ENCODE measurements at places on chromosomes 4 and X. TPM values are rescaled to one million over a fixed set of nuclear protein-coding genes. Genes with fewer than 3 reads are reported as not detected.

The HSFX3 gene
- not detected for total RNA-seq

The IQCM gene
- total RNA-seq: not detected

The WDR1 gene
- total RNA-seq: 260 TPM

The HS3ST1 gene
- 0.21 TPM for total RNA-seq

The VSIG4 gene
- total RNA-seq: 0.10 TPM

The TLR3 gene
- total RNA-seq: 0.41 TPM

The PLK4 gene
- total RNA-seq: 21.4 TPM

The ATP8A1 gene
- 0.80 TPM for total RNA-seq

The GLUD2 gene
- 0.33 TPM for total RNA-seq

The CXCL10 gene
- not detected for total RNA-seq

The SLC7A11 gene
- total RNA-seq: 6.4 TPM

The RIPPLY1 gene
- total RNA-seq: not detected

The FAM236B gene
- total RNA-seq: not detected

The STATH gene
- not detected for total RNA-seq

The TENM3 gene
- 0.95 TPM for total RNA-seq

The TBC1D9 gene
- 21.7 TPM for total RNA-seq

Measured in Panc1 (cell line).